ENCODE measurements at places on chromosomes 11 and 22.

GRCh38 chr22:42692239-42693054 is 28.2 kb downstream of the A4GALT start:
- no peak for DNase-seq

- DNase-seq: no peak
Observed at GRCh38 chr11:78010304-78010703, 12.8 kb downstream of the KCTD14 start.

- DNase-seq: no peak
Observed at GRCh38 chr11:32402836-32403235, 32.5 kb downstream of the WT1 start.

DNA sequence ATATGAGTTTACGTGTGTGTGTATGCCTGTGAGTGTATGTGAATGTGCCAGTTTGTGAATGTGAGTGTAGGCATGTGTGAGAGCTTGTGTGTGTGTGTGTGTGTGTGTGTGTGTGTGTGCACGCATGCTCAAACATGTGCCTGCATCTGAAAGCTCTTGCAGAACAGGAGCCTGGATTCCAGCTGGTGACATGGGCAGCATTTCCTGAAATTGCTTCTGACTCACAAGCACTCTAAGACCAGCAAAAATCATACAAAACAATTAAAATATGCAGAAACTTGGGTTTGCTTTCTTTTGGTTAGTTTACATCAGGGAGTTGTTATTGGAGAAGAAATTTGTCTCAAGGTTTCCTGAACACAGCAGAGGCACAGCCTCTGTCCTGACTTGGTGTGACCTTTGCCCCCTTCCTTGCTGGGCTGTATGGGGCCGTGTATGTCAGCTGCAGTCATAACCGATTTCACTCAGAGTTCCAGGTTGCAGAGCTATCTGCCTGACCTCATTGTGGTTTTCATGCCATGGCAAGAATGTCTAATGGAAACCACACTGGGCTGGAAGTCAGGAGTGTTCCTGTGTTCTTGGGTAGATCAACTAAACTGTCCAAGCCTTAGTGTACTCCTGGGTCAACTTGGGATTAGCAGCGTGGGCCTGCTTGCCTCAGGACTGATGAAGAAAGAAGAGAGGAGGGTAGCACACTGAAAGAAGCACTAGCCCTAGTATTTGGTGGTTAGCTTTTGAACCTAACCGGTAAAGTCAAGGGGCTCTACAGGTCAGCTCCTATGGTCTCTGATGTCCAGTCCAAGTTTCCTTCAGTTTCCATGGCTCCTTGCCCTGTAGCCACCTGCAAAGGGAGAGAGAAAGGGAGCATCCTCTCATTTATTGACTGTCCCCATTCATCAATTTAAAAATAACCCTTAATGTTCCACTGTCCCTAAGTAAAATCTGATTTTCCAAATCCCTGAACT is 143.7 kb downstream of the SNX19 start:
- no peak for DNase-seq

GRCh38 chr22:43407591-43407990 is 4.2 kb upstream of the MPPED1 start:
- no peak for DNase-seq

GRCh38 chr11:117794772-117795629 is 2.0 kb downstream of the DSCAML1 start:
- no peak for DNase-seq

DNA sequence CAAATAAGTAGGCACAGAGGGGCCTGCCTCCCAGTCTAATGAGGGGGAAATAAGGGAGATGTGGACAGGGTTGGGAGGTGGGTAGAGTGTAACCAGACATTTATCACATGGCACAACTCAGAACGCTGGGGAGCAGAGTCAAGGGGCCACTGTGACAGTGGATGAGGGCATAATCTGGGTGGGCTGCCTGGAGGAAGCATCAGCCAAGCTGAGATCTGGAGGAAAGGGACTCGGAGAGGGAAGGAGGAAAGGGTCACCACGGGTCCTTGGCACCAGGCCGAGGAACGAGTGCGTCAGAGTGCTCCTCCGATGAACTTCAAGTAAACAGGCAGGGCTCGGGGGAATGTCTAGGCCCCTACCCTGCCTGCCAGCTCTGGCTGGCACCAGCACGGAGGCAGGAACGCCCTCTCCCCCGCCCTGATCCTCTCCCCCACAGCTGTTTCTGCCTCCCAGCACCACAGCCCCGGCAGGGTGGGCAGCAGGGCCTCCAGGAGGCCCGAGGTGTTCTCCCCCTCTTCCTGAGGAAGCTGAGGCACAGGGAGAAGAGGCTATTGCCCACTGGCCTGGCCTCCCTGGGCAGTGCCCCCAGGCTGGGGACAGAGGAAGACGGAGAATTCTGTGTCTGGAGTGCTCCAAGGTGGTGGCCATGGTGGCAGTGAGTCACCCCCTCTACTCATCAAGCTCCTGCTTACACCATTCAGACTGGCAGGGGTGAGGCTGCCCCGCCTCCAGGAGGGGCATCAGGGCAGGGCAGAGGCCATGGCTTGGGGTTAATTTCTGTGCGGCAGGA is 4.2 kb downstream of the ALDH3B1 start:
- no peak for DNase-seq

GRCh38 chr11:7281809-7282208 is 30.1 kb downstream of the SYT9 start:
- no peak for DNase-seq

- no peak for DNase-seq
Observed at GRCh38 chr11:9017773-9018172, 14.0 kb upstream of the NRIP3 start.

- DNase-seq: no peak
Observed at GRCh38 chr22:27810609-27811151, 9.1 kb upstream of the MN1 start.

GRCh38 chr22:30009478-30009877 is 70.8 kb upstream of the HORMAD2 start:
- DNase-seq: no peak

DNA sequence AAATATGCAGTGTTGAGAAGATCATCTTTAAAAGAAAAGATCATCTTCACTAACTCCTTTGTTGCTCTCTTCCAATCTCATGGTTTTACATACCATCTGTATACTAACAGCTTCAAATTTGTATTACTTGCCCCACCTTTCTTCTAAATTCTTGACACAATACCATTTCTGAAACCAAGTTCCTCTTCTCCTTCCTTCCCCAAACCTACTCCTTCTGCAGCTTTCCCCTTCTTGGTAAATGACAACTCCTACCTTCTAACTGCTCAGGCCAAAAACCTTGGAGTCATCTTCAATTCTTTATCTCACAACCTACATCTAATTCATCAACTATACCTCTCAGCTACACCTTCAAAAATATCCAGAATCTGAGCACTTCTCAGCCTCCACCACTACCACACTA is 9.3 kb downstream of the PRCP start:
- DNase-seq: no peak

DNA sequence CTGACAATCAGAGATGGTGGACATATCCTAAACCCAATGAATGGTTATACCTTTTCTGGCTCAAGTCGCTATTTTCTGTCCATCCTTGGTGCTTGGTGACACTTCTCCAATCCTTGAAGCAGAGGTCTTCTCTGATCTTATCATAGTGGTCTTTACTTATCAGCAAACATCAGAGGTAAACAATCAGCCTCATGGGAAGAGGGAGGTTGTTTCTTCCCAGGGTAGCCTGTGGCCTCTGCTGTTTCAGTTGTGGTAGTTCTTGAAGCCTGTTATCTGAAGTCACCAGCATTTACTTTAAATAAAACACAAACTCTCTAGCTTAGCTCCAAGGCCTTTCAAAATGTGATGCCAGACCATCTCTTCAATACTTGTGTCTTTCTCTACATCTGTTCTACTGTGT is 66.7 kb downstream of the RRM1 start:
- DNase-seq: no peak

DNA sequence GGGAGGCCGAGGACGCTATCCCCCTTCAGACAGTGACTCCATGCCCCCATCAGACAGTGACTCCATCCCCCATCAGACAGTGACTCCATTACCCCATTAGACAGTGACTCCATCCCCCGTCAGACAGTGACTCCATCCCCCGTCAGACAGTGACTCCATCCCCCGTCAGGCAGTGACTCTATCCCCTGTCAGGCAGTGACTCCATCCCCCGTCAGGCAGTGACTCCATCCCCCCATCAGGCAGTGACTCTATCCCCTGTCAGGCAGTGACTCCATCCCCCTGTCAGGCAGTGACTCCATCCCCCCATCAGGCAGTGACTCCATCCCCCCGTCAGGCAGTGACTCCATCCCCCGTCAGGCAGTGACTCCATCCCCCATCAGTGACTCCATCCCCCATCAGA is 9.1 kb upstream of the TTLL8 start:
- DNase-seq: no peak

- no peak for DNase-seq
Observed at GRCh38 chr11:128565881-128566280, 21.5 kb downstream of the ETS1 start.

DNA sequence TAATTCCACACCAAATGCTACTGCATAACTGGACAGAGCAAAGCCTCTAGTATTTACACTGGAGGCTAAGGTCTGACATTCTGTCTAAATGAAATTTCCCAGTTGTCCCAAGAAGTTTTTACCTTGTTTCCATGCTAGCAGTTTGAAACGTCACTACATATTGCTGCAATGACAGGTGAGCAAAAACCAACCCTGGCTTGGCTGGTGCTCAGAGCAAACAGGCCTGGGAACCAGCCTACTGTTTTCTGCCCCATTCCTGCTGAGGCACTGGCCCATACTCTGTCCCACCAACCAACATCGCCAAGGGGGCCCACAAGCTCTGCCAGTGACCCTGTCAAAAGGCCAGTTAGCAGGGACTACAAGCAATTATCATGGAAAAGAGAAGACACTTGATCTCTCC is 131.1 kb downstream of the MPPED2 start:
- DNase-seq: no peak

DNA sequence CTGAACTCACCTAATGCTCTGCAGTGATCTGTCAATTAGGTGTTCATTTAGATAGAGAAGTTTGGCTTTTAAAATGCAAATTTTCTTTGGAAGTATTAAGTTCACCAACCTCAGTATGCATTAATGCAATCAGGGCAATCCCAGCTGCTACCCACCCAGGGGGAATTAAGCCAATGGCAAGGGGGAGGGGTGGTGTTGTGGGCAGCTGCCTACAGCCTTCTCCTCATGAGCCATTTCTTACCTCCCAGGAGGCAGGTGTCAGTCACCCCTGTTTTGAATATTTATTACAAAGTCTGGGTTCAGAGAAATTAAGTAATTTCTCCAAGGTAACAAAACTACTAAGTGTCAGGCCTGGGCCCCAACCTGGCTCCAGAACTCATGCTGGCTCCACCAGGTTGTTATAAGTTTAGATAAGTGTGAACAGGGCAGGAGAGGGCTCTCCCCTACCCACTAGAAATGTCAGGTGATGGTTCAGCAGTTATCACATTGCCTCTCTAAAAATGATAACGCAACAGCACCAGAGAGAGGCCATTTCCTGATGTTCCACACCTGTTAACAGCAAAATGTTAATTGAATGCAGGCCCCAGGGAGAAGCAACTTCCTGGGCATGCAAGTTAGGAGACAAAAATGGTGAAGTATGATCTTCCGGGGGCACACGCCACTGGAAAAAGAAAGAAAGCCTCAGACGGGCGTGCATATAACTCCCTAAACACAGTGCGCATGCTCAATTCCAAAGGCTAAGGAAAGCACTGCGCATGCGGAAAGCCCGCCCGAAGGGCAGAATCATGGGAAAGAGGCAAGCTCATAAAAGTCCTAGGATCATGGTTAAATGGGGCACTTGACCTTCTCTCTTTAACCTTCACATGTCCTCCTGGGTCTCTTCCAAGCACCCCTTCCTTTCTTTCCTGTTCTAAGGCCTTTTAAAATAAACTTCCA is 35.4 kb upstream of the GNAZ start:
- DNase-seq: no peak

GRCh38 chr11:61056571-61056970 is 45.7 kb upstream of the CD5 start:
- DNase-seq: no peak

DNA sequence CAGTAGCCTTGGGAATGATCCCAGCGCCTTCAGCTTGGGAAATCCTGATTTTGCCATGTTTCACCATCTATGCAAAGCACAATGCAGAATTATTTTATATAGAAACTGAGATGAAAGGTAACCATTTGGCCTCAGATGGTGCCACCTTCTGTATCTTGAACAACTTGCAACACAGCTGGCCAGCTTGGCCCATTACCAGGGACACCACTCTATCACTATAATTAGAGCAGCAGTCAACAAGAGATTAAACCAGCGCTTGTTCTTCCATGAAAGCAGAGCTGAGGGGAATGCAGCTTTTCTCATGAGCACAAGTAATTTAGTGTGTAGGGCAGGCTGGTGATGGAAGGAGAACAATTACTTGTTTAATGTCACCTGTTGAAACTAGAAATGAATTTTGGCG is 6.7 kb upstream of the ZDHHC13 start:
- no peak for DNase-seq

- DNase-seq: peak; percentile 9
Observed at GRCh38 chr11:6746086-6746618, 25.6 kb downstream of the OR2AG2 start.

DNA sequence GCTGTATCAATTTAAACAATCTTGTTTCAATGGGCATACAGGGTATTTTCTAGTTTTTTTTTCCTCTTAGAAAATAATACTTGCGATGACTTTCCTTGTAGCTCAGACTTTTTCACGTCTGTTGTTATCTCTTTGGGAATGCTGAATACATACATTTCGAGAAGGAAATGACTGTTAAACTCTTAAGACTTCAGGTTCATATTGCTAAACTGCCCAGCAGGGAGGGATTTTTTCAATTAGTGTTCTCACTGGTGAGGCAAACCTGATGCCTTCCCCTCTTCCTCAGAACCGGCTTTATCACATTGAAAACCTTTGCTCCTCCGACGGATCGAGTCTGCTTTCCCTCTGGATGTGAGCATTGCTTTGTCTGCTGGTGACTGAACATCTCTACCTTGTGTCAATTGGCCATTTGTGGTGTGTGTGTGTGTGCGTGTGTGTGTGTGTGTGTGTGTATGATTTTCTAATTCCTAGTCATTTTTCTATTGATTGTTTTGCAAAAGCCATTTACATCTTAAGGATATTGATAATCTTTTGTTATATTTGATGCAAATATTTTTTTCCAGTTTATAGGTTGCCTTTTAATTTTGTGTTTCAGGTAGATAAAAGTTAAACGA is 6.6 kb downstream of the NEAT1 start:
- DNase-seq: no peak

DNA sequence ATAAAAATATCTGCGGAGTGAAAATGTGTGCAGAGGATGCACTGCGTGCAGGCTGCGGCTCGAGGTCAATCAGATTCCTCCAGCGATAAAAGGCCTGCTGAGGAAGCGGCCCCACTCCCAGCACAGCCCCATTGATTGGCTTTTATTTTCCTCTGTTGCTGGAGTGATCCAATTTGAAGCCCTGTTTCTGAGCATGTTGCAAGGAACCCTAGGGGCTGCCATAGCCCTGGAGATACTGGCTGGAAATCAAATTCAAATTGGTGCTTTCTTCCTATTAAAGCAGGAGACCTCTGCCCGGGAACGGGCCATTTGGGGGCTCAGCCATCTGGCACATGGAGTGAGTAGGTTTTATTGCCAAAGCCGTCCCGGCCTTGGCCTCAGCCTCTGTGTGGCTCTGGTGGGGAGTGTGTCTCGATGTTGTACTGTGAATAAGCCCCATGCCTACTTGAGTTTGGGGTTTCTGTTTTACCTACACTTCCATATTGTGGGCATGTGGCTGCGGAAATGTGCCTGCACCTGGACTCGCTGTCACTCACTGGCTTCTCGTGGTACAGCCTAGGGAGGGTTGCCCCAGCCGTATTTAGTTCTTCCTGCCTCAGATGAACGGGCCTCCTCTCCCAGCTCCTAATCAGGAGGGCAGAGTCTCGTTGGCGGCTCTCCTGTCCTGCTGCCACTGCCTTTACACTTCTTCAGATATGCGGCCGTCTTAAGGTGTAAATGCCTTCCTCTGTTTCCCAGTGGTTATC is 25.6 kb downstream of the PARVB start:
- DNase-seq: no peak

GRCh38 chr11:110187731-110188130 is 94.5 kb downstream of the ZC3H12C start:
- no peak for DNase-seq

Data from T follicular helper cell (primary cell).